T-cell (primary cell): ENCODE measurements at places on chromosomes 1 and 21. TPM values are rescaled to one million over a fixed set of nuclear protein-coding genes. Genes with fewer than 3 reads are reported as not detected.

GRCh38 chr1:161139766-161140165 lies 7.3 kb upstream of the DEDD start:
- DNase-seq: no peak

- DNase-seq: no peak
Observed at GRCh38 chr21:46646541-46647154, 11.2 kb downstream of the PRMT2 start.

DNA sequence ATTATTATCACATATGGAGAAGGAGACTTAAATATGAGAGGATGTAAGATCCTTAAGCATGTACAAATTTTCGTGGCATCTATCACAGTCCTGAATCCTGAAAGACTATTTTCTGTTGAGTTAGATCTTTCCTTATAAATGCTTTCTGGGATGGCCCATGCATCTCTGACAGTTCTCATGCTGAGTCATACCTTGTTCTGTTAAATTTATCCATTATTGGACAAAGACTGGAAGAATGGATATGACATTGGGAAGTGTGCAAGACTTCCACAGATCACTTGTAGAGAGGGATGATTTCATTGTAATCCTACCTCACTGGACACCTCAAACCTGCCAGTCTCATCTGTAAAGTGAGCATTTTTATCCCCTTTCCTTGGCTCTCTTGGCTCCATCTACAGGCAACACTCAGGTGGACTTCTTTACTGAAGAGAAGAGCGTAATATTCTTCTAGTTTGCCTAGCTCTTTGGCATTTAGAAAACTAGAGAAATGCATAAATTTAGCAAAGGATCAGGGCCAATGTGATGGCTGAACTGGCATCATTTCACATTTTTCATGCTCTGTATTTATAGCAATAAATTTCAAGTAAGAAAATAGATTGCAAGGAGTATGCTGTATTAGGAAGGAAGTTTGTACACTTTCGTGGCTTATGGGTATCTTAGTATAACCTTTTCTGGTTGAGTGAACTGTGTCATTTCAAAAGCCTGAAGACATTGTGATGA lies 128.2 kb downstream of the NFIA start:
- no peak for DNase-seq

GRCh38 chr1:36516372-36517010 lies 33.8 kb upstream of the CSF3R start:
- no peak for DNase-seq

DNA sequence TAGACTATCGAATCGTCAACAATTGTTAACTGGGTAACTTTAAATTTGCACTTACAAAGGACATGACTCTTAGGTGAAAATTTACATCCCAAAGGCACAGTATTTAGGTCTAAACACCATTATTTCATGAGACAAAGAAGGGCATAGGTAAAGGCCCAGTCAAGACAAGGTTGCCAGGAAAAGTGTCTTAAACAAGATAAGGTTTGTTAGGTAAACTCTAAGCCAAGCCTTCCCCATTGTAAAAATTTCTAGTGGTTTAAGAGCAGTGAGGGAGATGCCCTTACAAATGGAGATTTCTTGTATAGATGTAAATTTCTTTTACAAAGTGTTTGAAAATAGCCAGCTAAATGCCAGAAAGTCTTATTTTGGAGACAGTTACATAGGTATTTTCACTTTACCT lies 36.9 kb upstream of the FNBP1L start:
- no peak for DNase-seq

DNA sequence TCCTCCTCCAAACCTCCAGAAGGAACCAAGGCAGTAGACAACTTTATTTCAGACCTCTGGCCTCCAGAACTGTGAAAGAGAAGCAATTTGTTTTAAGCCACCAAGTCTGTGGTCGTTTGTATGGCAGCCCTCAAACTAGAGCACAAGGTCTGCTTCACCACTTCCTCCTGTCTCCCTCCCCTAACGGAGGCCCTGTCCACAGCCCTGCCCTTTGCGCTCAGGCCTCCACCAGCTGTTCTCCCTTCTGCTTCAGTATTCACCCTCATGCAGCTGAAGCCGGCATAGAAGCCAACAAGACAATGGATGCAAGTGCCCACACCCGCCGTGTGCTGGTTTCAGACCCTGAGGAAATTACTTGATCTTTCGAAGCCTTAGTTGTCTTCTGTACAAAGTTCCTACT lies 364.1 kb downstream of the HHAT start:
- DNase-seq: no peak

DNA sequence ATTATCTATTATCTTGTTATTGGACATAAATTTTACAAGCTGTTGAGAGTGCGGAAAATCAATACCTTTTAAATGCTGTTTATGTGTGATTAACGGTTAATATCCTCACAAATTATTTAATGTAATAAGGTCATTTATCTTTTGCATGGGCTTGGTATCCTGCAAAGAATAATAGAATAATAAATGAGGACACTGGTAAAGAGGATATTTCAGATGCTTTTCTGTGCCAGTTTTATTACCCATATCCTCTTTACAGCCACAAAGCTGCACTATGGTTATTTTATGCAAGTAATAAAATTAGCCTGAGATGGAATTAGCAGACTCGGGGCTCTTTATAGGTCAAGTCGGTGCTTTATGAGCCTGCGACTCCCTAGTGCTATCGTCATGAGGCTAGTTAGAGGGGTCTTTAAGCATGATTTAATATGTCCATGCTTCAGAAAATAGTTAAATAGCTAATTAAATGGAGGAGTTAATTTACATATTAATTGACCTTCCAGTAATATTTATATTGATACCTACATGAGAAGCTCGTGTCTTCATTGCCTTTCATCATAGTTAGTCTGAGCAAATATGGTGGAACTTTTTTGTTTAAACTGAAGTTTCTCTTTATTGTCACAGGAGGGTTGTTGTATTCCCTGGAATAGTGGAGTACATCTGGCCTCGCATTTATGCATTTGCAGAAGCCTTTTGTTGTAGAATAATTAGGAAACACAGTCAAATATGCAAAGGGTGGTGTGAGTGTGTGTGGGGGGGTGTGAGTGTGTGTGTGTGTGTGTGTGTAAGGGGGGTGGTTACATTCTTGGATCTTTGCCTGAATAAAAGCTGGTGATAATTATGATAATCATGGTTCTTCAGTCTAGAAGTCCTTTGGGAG lies 120.3 kb downstream of the ATG4C start:
- no peak for DNase-seq

DNA sequence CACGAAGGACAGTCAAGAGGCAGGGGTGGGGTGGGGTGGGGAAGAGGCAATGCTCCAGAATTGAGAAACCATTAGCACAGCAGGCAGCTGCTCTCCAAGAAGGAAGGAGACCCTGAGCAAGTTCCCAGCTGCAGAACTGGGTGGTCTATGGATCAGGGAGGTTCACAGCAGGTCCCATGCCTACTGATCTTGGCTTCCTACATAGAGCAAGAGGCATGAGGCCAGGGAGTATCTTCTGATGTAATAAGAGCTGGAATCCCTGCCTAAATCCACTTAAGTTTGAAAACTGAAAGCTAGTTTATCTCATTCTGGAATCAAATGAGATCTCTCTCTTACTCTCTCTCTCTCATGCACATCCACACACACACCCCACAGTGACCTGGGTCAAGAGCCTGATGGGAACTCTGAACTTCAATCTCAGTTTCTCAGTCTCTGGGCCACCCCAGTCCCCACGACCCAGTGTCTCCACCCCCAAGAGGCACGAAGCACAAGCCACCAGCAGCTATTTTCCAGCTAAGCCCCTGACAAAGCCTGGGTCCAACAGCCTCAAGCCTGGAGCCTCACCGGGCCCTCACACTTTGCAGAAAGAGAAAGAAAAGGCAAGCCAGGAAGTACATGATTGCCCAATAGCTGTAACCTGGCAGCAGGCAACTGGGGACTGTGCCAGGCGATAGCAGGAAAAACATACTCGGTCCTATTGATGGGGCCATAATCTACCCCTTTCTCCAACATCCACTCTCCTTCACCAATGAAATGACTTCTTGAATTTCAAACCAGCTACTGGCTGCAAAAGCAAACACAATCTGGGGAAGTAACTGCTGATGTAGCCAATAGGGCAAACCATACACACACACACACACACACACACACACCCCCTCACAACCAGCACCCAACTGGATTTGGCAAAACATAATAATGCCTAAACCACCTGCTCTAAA lies 2.2 kb downstream of the NUAK2 start:
- peak; percentile 59 for DNase-seq

- no peak for DNase-seq
Observed at GRCh38 chr1:168509875-168510791, 33.7 kb downstream of the XCL2 start.

- no peak for DNase-seq
Observed at GRCh38 chr1:203930342-203930741, 68.9 kb downstream of the SNRPE start.

DNA sequence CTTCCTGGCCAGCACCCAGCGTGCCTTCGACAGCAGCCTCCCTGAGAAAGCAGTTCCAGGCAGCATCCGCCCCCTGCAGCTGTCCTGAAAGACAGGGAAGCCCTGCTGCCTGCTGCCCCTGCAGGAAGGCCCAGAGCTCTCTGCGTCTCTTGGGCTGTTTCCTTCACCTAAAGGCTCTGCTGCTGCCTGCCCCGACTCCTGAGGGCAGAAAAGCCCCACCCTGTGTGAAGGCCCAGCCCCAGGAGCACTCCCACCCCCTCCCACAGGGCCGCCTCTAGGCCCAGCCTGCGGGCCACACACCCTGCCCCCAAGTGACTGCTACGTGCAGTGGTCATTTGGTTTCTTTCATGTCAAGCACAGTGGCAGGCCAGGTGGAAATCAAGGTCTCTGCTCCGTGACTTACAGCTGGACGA lies 12.4 kb downstream of the RIPK4 start:
- no peak for DNase-seq

GRCh38 chr1:76687307-76688175 lies 179.7 kb upstream of the ST6GALNAC5 start:
- no peak for DNase-seq

DNA sequence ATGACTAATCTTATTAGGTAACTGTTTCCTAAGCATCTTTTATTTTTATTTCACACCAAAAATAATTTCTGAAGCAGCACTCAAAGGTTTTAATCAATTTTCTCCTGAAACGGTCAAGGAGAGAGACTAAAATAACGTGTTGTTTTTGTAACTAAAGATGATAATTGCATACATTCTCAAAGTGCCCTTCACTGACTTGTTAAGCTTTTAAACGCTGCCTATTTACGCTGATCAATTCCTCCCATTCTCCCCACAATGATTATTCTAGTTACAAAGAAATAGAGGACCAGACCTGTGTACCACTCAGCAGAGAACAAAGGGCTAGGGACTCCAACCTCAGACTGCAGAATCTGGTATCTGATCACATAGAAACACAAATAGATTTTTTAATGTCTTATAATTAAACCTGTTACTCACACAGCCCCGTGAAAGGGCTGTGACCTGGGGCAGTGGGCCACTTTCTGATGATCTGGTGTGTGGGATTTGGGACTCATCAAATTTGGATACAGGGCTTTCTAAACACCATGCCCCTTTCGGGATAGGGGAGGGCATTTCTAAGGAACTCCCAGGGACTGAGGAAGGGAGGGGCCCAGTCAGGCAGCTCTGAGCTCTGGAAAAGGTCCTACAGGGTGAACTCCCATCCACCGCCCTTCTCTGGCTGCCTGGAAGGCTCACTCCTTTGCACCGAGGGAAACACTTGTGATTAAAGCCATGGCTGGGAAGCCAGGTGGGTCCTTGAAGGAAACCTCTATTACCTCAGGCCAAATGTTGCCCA lies 65.2 kb downstream of the BCAR3 start:
- no peak for DNase-seq

- no peak for DNase-seq
Observed at GRCh38 chr1:67750691-67751054, 65.7 kb downstream of the GADD45A start.

- DNase-seq: no peak
Observed at GRCh38 chr1:96445302-96445701, 276.3 kb upstream of the PTBP2 start.

- DNase-seq: no peak
Observed at GRCh38 chr1:65593516-65593915, 173.0 kb downstream of the LEPR start.

- DNase-seq: no peak
Observed at GRCh38 chr1:24506691-24507381, 4.2 kb downstream of the RCAN3 start.

DNA sequence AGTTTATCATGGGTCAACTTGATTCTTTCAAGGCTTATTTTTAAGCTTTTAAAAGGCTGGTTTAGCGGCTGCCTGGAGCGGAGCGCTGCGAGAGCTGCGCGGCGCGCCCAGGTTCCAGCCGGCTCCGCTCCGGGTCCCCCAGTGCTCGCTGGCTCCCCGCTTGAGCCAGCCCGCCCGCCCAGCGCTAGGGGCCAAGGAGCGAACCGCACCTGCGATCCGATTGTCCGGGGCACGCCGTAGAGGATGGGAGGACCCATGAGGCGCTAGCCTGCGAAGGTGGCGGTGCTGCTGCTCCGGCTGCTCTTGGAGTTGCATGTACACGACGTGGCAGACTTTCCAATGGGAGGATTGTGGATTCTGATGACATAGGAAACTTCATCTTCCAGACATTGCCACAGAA lies 9.9 kb upstream of the CFHR4 start:
- no peak for DNase-seq

GRCh38 chr1:154736841-154737240 lies 128.9 kb upstream of the ADAR start:
- DNase-seq: no peak

The ALPL gene
- not detected for total RNA-seq

The OR14K1 gene
- not detected for total RNA-seq

The VSIG8 gene
- not detected for total RNA-seq

The PLEKHA6 gene
- 0.38 TPM for total RNA-seq

The IL10 gene
- not detected for total RNA-seq

The HMGCS2 gene
- total RNA-seq: not detected

The ACP6 gene
- total RNA-seq: 10.0 TPM

The CCDC185 gene
- not detected for total RNA-seq

The SHISAL2A gene
- total RNA-seq: 80.7 TPM

The MRPS6 gene
- total RNA-seq: 98.1 TPM

The SLC25A33 gene
- 6.2 TPM for total RNA-seq
